ENCODE measurements at places on chromosomes 5 and 9.

GRCh38 chr5:123134653-123135181 lies 45.7 kb downstream of the PRDM6 start:
- DNase-seq, result no peak

GRCh38 chr5:26482076-26482809 lies 556.1 kb downstream of the CDH9 start:
- no peak for DNase-seq

GRCh38 chr9:104992659-104993058 lies 64.7 kb upstream of the ABCA1 start:
- peak; percentile 29 for DNase-seq

- no peak for DNase-seq
Observed at GRCh38 chr5:172207511-172207910, 13.5 kb downstream of the EFCAB9 start.

GRCh38 chr9:86187121-86187520 lies 72.3 kb downstream of the C9orf153 start:
- no peak for DNase-seq

DNA sequence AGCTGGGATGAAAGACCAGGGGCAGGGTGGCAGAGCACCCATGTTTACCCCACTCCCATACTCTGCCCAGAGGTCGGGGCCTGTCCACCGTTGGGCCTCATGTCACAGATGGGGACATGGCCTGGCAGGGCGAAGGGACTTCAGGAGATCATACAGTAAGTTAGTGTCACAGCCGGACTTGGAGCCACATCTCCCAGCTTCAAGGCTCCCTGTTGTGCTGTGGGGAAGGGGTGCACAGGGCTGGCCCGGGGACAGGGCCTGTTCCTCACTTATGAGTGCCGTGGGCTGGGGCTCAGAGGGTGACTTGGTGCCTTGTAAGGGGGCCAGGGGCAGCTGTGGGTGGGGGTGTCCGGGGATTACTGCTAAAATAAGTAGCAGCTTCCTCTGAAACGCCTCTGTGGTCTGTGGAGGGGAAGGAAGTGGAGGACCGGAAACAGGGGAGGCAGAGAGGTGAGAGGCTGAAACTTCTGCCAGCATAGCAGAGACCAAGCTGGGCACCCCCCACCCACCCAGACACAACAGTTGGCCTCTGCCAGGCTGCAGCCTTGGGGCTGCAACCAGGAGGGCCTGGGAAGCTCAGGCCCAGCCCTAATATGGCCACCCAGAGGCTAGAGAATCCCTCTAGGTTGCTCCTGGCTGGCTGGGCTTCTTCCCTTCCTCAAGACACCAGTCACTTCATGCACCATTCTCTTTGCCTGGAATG lies 41.1 kb upstream of the NEK6 start:
- no peak for DNase-seq

DNA sequence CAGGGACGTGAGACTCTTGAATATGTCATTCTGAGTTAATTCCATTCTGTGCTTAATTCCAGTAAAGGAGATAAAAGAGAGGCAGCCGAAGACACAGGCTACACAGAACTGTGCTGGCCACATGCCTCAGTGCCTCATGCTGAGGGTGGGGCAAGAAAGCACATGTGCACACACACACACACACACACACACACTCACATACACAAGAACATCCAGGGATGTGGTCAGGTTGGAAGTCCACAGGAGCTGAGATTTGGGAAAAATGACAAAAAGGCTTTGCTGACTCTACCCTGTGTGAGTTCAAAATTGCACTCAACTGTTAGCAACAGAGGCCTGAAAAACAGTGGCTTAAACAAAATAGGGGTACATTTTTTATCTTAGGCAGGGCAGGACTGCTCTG lies 40.5 kb downstream of the ALG2 start:
- no peak for DNase-seq

DNA sequence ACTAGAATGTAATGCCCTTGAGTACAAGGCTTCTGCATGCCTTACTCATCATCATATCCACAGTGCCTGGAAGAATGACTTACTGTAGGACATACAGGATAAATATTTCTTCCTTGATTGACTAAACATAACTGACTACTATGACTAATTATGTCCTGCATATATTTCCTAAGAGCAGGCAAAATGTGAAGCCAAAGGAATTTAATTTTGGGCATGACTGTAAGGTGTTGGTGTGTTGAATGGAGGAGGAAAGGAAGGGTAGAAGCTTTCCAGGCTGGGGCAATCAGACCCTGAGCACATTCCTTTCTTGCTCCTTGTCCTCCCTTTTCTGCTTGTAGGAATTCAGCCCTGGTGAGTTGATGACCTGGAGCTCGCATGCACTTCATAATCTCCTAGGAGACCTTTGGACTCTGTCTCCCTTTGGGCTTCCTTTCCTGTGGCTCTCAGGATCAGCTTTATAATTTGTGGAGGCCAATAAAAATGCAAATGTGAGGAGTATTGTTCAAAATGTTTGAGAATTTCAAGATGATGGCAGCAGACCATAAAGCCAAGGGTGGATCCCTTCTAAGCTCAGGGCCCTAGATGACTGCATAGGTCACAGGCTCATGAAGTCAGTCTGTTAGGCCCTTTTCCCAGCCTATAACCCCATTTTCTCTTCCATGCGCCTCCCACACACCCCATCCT lies 174.0 kb downstream of the HMHB1 start:
- DNase-seq, result peak; percentile 79

GRCh38 chr9:136546697-136547501 lies 1.1 kb upstream of the NOTCH1 start:
- no peak for DNase-seq

- peak; percentile 87 for DNase-seq
Observed at GRCh38 chr9:35935755-35936509, 22.0 kb downstream of the OR2S2 start.

GRCh38 chr5:14859980-14860379 lies 11.6 kb downstream of the ANKH start:
- DNase-seq, result no peak

DNA sequence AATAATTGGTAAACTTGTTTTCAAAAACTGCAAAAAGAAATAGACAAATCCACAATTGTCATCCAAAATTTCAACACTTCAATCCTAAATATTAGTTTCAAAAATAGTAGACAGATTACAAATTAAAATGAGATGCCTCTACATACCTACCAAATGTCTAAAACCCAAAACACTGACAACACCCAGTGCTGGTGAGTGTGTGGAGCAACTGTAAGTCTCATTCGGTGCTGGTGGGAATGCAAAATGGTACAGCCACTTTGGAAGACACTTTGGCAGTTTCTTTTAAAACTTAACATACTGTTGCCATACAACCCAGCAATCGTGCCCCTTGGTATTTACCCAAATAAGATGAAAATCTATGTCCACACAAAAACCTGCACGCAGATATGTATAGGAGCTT lies 6.7 kb downstream of the ECM2 start:
- DNase-seq, result no peak

DNA sequence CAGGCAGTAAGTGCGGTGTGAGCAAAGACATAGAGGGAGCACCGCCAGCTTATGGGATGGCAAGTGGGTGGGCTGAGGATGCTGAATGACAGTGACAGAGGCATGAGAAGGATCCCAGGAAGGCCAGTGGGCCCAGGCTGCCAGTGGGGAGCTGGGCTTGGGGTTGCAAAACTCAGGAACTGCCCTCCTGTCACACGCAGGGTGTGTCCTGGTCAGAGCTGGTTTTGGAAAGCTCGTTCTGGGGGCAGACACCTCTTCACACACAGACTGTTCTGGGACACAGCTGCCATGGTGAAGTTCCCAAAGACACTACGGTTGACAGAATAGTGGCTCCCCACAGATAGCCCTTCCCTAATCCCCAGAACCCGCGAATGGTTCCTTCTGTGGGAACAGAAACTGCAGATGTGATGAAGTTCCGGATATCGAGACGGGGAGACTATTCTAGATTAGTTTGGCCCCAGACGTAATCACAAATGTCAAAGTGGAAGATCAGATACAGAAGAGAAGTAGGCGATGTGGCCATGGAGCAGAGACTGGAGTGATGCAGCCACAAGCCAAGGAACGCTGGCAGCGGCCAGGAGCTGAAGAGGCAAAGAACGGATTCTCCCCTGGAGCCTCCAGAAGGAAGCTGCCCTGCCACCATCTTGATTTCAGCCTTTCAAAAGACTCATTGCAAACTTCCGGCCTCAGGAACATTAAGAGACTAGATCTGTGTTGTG lies 159.0 kb downstream of the COL23A1 start:
- no peak for DNase-seq

GRCh38 chr9:109052416-109052815 lies 39.1 kb upstream of the CTNNAL1 start:
- DNase-seq, result peak; percentile 16

DNA sequence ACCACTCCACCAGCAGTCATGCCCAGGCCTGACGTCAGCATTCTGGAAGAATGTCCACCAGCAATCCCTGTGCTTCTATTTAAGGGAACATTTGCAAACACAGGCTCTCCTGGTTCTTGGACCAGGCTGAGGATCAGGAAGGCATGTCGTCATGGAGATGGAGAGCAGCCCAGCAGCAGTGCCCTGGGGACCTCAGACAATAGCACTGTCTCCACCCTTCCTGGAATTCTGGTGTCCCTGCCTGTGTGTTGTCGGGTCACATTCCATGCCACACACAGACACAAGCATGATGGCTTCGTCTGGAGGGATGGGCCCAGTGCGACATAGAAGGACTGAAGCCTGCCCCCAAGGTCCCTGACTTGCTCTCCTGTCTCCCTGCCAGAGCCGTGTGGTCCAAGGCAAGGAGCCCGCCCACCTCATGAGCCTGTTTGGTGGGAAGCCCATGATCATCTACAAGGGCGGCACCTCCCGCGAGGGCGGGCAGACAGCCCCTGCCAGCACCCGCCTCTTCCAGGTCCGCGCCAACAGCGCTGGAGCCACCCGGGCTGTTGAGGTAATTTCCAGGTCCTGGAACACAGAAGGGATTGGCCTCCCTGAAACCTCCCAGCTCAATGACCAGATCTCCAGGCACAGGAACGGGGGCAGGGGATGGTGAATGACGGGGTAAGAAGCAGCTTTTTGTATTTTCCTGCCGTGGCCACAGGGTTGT lies 43.8 kb downstream of the STOM start:
- DNase-seq, result peak; percentile 17

DNA sequence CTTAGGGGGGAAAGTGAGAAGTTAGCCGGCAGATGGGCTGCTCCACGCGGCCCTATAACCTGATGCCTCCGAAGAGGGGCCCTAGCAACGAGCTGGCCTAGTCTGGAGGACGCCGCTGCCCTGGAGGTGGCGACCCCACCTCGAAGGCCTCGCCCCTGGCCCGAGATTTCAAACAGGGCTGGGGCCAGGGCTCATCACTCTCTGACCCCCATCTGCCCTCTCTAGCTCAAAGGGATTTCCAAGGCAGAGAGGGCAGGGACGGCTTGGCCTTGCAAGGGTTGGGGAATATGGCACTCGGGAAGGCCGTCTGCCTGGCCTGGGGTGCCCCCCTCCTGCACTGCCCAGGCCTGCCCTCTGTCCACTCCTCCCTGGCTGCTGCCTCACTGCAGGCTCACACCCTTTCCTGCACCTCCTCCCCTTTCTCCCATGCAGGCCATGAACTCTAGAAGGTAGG lies 25.5 kb upstream of the TIFAB start:
- DNase-seq, result no peak

DNA sequence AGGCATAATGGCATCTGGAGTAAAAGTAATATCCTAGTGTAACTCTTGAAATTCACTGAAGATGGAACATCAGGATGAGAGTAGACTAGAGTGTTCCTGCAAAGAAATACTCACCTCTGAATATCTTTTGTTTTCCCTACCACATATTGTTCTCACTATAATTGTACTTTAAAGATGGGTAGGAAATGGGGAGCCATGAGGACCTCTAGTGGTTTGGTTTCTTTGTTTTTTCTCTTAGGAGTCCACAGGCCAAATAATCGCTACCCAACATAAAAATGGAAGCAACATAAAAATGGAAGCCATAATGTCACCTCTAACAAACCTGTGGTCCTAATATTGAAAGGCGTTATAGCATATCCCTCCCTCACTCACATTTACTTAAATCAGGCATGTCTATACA lies 2375.8 kb downstream of the MAT2B start:
- no peak for DNase-seq

GRCh38 chr5:56763182-56763581 lies 52.2 kb upstream of the MAP3K1 start:
- no peak for DNase-seq

GRCh38 chr5:131997026-131997726 lies 14.3 kb downstream of the ACSL6 start:
- DNase-seq, result no peak

DNA sequence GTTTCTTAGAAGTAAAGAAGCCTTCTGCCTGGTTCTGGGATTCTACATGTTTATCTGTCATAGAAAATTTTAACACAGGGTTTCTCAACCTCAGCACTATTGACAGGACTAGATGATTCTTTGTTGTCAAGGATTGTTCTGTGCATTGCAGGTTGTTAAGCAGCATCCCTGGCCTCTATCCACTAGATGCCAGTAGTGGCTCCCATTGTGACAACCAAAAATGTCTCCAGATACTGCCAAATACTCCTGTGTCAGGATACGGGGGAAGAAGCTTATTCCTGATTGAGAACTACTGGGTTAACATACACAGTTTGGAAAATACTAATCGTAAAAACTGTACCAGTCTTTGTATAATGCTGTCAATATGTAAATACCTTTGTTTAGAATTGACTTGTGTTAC lies 167.1 kb downstream of the NIPBL start:
- no peak for DNase-seq

- DNase-seq, result no peak
Observed at GRCh38 chr5:149200355-149200754, 59.1 kb downstream of the ABLIM3 start.

DNA sequence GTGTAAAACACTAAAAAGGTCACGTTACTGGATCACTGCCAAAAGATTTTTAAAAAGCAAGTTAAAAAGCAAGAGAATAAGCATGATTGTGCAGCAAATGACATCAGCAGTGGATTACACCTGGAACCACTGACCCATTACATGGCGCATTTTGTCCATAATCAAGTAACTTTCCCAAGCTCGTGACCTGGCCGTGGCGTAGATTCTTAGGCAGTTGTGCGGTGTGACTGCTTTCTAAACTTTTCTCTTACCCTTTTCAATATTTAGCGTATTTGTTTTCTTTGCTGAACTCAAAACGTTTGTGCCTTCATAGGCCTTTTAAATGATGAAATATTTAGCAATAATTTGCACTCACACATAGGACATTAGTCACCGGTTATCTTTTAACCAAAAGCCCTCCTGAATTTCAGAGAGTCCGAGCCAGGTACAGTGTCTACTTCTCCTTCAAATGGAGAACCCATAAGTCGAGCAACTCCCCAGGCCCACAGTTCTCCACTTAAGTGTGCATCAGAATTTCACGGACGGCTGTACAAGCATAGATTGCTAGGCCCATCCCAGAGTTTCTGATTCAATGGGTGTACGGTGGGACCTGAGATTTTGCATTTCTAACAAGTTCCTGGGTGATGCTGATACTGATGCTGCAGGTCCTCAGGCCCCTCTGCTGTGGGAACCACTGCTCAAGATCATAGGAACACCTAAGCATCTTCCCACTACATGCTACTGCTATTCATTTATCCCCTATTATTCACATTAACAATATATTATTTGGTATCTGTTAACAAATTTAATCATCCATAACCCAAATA lies 144.4 kb downstream of the GLIS3 start:
- DNase-seq, result no peak

GRCh38 chr9:121222524-121223171 lies 21.0 kb upstream of the RAB14 start:
- no peak for DNase-seq
